Retina (tissue), 1 donor: ENCODE measurements at places on chromosomes 3 and 15.

DNA sequence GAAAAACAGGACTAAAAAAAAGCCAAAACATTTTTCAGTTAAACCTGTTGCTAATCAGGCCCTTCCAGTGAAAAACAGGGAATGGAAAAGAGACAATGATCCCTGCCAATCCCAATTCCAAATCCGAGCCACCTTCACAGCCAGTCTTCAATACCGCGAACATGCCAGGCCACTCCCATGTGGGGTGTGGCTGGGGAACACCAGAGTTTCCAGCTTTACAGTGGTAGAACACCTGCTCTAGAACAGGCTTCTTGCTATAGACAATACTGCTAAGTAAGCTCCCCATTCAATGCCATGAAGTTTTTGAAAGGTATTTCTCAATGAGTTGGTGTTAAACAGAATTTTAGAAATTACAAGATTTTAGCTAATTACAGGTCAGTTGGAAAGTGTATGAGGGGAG lies 228.3 kb downstream of the ATP8B4 start:
- DNase-seq: no peak

DNA sequence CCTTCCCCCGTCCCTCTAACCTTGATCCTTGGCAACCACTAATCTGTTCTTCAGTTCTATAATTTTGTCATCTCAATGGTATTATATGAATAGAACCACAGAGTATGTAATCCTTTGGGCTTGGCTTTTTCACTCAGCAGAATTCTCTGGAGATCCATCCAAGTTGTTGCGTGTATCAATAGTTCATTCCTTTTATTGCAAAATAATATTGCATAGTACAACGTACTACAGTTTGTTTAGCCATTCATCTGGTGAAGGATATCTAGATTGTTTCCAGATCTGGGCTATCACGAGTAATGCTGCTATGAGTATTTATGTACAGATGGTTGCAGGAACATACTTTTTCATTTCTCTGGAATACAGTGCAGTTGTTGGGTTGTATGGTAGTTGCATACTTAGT lies 76.2 kb downstream of the PLXNA1 start:
- no peak for DNase-seq

DNA sequence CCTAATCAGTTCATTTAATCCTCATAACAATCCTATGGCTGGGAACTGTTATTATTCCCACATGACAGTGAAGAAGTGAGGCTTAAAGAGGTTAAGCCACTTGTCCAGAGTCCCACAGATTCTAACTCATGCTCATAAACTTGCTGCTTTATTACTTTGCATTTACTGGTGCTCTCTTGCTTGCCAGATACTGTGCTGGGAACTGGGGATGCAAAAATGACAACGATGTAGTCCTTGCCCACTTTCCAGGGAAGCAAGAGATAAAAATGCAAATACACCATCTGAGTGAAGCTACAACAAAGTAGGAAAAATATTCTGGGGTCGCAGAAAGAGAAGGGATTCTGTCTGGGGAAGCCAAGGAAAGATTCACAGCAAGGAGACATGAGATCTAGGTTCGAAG lies 335.0 kb downstream of the VPS13C start:
- no peak for DNase-seq

DNA sequence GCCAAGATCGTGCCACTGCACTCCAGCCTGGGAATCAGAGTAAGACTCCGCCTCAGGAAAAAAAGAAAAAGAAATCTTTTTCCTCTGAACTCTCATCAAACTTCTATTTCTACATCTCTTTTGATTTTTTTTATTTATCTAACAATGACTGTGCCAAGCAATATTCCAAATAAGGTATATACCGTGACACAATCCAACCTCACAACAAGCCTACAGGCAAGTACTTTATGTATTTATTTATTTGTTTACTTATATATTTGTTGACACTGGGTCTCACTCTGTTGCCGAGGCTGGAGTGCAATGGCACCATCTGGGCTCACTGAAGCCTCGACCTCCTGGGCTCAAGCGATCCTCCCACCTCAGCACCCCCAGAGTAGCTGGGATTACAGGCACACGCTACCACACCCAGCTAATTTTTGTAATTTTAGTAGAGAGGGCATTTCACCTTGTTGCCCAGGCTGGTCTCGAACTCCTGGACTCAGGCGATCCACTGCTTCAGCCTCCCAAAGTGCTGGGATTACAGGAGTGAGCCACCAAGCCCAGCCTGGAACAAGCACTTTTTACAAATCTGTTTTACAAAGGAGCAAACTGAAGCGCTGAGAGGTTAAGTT lies 94.9 kb upstream of the CHD2 start:
- DNase-seq: no peak

DNA sequence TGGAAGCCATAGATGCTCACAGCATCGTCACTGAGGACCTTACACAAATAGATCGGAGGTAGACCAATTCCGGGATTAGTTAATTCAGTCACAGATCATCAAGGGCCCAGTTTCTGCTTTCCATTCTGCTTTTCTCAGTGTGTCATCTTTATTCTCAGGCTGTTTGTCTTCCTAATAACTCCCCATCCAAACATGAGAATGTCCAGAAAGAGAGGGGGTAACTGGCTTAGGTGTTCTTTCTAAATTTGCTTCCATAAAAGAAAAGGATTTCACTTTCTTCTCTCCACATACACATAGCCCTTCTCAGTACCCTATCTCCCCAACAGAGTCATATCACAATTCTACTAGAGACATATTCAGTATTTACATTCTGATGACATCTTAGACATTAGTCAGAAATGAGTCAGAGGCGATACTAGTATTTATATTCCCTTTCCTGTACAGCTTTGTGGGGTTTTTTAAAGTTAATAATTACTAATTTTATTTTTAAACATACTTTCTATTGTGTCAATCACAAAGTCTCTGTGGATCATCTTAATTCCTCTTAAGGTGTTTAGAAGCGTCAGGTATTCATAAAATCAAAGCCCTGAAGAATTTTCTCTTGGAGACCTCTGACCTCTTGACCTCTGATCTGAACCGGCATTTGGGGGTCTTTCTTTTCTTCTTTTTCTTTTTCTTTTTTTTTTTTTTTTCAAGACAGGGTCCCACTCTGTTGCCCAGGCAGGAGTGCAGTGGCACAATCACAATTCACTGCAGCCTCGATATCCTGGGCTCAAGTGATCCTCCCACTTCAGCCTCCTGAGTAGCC lies 24.3 kb upstream of the IL12A start:
- DNase-seq: no peak

DNA sequence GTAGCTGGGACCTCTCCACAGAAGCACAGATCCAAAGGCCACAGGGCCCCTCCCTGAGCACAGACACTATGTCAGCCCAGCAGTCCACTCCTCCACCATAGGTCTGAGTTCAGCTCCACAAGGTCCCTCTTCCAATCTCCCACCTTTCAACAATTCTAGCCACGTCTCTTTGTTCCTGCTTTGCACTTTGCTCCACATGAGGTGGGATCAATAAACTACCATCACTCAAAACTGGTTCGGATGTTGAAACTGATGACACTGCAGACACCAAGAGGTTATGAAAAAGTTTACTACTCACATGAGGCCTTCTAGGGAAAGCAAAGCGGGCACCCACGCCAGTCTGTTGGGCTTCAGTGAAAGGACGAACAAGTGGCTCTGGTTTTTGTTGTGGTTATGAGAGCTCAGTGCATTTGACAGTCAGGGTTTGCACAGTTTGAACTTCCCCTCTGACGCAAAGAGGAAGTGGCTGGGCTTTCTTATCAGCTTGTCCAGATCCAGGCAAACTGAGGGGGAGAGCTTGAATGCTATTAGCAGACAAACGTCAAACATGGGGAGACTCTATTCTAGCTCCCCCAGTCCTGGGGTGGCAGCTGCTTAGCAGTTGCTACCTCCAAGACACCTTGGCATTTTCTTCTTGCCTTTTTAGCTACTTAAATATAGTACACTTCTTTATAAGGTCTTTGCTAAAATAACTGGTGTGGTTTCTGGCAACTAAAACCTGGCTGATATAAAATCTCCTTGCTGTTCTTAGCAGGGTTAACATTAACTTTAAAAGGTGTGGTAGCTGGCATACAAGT lies 37.8 kb downstream of the ZNF445 start:
- DNase-seq: no peak

- DNase-seq: no peak
Measured at GRCh38 chr3:6301626-6302025, 559.3 kb upstream of the GRM7 start.
